ENCODE measurements at places on chromosomes 5 and 9.

- DNase-seq = no peak
Measured at GRCh38 chr5:97752871-97753270, 569.8 kb upstream of the RIOK2 start.

GRCh38 chr9:2876726-2877125, 32.8 kb upstream of the PUM3 start:
- DNase-seq = no peak

DNA sequence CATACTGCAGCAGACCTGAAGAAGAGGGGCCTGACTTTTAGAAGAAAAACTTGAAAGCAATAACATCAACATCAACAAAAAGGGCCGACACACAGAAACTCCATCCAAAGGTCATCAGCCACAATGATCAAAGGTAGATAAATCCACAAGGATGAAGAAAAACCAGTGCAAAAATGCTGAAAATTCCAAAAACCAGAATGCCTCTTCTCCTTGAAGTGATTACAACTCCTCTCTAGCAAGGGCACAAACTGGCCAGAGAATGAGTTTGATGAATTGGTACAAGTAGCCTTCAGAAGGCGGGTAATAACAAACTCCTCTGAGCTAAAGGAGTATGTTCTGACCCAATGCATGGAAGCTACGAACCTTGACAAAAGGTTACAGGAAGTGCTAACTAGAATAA, 186.2 kb upstream of the RAI14 start:
- no peak for DNase-seq

DNA sequence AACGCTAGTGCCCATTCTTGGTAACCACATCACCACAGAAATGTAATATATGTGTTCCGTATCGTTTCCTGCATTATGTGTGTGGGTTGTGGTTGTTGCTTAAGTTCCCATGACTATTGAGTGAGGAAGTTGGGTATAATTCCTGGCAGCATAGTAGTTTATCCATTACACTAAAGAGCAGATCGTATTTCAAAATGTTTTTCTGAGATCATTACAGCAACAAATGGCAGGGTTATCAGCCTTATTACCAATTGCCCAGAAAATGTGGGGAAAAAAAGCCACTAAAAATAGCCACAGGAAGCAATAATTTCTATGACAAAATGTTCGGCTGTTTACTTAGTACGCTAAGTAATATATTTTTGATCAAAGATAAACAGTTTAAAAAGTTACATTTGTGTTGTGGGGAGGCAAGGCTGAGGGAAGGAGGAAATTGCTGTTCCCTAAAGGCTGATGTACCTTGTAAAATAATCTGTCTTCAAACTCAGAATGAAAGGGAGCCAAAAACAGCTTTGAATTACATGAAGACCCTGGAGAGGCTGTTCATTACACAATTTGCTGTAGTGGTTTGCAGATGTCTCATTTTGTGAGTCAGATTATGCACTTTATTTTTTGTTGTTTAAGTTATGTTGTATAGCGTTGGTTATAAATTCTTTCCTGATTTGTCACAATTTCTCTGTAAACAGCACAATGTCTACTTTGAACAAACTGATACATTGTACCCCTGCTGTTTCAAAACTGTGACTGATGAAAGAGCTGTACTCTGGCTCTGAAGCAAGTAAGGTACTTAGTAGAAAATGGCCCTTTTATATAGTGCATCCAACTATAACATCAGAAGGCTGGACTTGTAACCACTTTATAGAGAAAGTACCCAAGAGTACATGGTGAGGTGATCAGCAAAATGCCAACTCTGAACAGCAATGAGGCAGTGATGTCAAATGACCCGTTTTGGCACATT, 1028.5 kb downstream of the NR2F1-AS1 start:
- no peak for DNase-seq

GRCh38 chr5:140225396-140225795, 50.4 kb downstream of the CYSTM1 start:
- DNase-seq = no peak

- no peak for DNase-seq
Measured at GRCh38 chr5:78570646-78571045, 77.9 kb downstream of the LHFPL2 start.

- DNase-seq = no peak
Measured at GRCh38 chr5:166431456-166431855, 1860.0 kb upstream of the WWC1 start.

- no peak for DNase-seq
Measured at GRCh38 chr9:99607842-99608448, 213.7 kb upstream of the NR4A3 start.

- DNase-seq = no peak
Measured at GRCh38 chr5:139061856-139062255, 136.3 kb downstream of the SIL1 start.

GRCh38 chr5:6728011-6728794, 15.0 kb downstream of the TENT4A start:
- DNase-seq = no peak

- no peak for DNase-seq
Measured at GRCh38 chr5:16976625-16977008, 40.5 kb upstream of the MYO10 start.

DNA sequence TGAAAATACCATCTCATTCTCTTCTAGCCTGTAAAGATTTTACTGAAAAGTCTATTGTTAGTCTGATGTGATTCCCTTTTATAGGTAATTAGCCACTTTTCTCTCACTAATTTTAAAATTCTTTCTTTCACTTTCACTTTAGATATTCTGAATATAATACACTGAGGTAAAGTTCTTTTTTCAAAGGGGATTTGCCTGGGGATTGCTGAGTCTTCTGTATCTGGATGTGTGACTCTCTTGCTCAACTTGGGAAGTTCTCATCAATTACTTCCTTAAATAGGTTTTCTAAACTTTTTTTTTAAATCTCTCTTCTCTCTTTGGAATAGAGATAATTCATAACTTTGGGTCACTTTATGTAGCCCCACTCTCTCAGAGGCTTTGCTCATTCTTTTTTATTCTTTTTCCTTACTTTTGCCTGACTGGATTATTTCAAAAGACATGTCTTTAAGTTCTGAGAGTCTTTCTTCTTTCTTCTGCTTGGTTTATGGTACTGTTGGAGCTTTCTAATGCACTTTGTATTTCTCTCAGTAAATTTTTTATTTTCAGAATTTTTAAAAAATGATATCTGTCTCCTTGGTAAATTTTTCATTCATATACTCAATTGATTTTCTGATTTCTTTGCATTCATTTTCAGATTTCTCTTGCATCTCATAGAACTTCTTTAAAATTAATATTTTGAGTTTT, 55.9 kb upstream of the IL12B start:
- DNase-seq = no peak

DNA sequence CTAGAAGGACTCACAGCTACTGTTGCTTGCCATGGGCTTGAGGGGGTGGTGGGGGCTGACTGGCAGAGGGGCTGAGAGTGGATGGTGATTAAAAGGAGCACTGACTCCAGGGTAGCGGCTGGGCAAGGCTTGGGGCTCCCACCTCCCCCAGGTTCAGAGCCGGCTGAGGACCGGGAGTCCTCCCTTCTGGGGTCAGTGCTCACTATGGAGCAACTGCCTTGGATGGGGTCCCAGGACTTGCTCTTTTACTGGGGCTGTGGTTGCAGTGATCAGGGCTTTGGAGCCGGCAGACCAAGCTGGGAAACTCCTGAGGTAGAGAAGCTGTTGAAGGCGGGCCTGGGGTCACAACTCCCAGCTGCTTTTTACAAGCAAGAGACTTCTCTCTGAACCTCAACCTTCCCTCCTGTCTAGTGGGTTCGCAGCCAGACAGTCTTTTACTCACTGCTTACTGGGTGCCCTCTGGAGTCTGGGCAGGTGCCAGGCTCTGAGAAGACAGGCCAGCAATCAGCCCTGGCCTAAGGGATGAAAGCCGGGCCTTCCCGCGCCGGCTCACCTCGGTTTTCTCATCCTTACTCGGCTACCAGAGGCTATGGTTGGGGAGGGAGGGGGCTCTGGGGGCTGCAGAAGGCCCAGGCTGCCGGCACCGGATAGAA, 795 bp upstream of the ASS1 start:
- DNase-seq = no peak

GRCh38 chr9:20427359-20427758, 194.9 kb downstream of the MLLT3 start:
- DNase-seq = no peak

GRCh38 chr5:8756498-8757084, 789.3 kb downstream of the SEMA5A start:
- no peak for DNase-seq

DNA sequence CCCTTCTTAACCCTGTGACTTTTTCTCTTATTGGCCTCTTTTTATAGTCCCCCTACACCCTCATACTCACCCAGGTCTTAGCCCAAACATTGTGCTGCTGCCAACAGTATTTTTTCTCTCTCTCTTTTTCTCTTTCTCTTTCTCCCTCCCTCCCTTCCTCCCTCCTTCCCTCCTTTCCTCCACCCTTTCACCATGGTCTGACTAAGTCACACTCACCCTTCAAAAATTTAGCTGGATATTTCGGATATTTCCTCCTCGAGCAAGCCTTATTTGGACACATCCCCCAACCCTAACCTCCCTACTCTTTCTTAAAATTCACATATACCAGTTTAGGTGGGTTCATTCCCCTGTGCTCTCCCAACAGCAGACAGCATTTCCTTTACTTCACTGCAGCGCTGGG, 64.7 kb downstream of the FGF1 start:
- DNase-seq = no peak

DNA sequence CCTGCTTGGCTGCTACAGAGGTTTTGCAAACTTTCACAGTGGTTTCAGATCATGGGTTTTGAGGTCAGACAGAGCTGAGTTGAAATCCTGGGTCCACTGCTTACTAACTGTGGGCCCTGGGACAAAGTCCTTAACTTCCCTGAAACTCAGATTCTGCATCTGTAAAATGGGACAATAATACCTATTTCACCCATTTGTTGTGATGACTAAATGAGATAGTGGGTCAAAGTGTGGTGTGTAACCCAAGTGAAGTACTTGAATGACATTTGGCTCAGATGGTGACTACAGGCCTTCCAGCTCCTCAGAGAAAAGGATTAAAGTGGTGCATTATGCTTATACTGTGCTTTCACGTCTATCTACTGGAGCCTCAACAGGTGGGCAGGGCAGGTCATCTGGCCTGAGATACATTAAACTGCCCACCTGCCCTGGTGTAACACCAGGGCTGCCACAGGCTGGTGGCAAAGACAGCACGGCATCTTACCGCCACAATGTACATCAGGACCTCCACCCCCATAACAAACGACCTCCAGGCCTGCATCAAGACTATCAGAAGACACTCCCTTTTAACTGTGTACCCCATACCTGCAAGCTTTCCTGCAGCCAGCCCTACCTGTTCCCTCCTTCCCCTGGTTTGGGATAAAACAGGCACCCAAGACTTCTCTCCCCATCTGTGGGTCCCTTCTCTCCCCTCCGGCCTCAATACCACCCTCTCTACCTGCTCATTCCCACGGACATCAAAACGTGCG, 846 bp upstream of the TRAF1 start:
- no peak for DNase-seq

DNA sequence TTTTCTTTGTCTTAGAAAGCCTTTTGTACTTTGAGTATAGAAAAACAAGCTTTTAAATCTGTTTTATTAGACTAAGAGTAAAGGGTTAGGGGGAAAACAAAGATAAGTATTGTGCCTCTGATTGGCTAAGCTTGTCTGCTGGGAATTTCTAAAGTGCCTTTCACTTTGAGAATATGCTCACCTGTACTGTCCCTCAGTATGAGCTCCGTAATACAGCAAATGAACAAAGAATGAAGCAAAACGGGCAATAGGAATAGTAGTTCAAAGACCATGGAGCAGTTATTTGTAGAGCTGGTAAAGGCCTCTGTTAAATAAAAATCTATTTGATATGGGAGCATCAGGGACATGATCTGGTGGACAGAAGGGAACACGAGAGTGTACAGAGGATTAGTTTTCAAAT, 277.8 kb downstream of the MAST4 start:
- no peak for DNase-seq

DNA sequence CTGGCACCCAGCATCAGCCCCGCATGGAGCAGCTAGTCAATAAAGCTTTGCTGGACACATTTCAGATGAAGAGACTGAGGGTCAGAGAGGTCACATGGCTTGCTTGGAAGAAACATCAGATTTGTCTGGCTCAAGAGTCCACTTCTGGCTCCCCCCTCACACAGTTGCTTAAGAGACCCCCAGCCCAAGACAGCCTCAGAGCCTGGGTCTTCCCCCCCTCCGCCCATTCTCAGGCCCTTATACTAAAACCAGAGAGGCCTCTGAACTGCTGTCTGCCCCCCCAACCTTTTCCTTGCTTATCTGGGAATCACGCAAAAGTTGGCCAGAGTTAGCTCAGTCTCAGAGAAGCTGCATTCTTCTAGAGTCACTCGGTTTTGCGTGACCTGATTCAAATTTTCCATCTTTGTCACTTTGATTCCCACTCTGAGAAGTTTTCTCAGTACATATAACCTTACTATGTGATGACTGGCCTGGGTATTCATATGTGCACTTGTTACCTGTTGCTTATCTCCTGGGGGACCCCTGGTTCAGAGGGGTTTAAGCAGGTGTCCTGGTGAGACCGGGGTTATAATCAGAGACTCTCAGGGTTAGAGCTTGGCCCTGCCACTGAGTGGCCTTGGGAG, 145.4 kb upstream of the IER5L start:
- DNase-seq = no peak

DNA sequence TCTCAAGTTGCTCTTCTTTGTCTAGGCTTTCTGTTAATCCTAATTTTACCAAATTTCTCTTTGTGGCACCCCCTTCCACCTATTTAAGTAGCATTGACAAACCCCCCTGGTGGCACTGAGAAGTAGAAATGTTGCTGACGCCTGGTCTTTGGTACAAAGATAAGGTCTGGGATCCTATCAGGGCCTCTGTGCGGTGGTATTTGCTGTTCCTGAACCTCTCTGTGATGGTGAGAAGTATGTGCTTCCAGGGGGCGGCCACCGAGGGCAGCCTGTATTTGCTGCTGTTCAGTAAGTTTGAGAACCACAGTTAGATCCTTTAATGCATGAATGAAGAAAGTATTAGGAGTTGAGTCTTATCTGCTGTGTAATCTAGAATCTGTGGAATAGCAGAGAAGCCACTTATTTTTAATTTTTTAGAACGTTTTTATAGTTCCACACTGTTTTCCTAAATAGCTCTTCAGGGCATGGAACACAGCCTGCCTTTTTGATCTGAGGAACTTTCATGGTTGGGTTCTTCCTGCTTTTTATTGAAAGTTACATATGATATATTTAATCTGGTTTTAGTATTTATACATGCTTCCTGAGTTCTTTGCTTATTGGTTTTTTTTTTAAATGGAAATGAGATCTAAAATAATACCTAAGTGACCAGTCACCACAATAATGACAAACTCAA, 124.2 kb downstream of the TRIO start:
- DNase-seq = no peak

GRCh38 chr5:137300411-137301240, 198.5 kb downstream of the SPOCK1 start:
- no peak for DNase-seq

GRCh38 chr9:2297771-2298170, 282.6 kb downstream of the SMARCA2 start:
- DNase-seq = no peak

GRCh38 chr9:99345942-99346341, 123.9 kb downstream of the SEC61B start:
- DNase-seq = no peak

- DNase-seq = no peak
Measured at GRCh38 chr9:128636024-128636390, 20.6 kb downstream of the DYNC2I2 start.
